Astrocyte of the cerebellum (primary cell): ENCODE measurements at places on chromosomes 2 and 18.

- DNase-seq = no peak
Observed at GRCh38 chr2:30681022-30681421, 126.2 kb downstream of the CAPN13 start.

DNA sequence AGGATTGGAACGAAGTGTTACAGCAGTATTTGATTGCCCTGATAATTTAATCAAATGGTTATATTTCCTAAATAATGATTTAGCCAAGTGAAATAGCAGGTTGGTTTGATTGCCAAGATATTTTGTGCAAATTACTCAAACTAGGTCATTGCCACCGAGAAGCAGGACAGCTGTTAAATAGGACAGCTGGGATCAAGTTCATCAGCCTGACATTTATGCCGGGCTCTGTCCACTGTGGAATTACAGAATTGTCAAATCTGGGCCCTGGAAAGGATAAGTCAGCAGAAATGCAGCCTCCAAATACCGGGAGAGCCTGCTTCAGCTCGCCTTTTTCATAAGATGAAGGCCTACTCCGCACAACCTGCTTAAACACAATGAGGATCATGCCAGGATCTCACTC is 73.9 kb upstream of the RPL31 start:
- DNase-seq = no peak

- no peak for DNase-seq
Observed at GRCh38 chr2:176188774-176189680, 559 bp downstream of the HOXD1 start.

DNA sequence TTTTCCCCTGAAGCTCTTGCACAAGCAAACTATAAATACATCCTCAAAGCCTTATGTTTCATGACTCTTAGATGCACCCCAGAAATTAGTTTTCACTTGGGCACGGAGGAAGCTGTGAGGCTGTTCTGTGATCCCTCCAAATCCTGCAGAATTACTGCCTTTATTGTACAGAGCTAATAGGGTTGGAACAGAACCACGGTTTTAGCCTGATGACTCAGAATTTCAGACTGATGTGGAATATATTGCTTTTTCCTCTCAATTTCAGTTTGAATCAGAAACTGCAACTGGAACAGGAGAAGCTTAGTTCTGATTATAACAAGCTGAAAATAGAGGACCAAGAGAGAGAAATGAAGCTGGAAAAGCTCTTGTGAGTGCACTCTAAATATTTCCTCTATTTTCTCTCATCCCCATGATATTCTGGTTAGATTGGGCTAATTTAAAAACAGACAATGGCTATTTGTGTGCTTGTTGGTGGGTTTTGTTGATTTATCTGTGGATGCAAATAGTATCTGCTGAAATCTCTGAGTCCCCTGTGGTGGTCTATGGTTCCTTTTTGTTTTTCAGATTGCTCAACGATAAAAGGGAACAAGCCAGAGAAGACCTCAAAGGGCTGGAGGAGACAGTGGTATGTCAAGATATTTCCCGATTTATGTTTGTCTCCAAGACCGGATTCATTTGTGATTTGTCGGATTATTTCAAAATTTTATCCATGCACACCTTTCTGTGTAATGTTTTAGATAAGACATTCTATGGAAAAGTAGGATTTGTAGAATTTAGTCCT is 38.2 kb upstream of the LYPD6B start:
- no peak for DNase-seq

GRCh38 chr2:128535953-128536352 is 217.3 kb upstream of the HS6ST1 start:
- DNase-seq = peak; percentile 68

- no peak for DNase-seq
Observed at GRCh38 chr2:217616936-217617335, 385.9 kb downstream of the TNS1 start.

DNA sequence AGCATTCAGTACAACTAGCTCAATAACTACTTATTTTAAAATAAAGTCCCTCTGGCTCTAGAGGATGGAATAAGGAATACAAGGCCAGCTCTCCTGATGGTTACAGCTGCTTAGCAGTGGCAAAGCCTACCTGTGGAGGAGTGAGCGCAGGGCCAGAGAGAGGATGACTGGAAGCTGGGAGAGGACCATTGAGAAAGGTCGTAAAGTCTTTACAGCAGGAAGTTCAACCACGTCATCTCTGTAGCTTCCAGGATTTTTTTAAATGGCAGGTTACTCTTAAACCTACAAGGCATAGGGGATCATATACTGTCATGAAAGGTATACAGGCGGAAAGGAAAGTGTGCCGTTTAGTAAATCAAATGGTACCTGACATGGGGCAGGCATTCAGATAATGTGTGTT is 26.3 kb downstream of the ANXA4 start:
- DNase-seq = no peak

DNA sequence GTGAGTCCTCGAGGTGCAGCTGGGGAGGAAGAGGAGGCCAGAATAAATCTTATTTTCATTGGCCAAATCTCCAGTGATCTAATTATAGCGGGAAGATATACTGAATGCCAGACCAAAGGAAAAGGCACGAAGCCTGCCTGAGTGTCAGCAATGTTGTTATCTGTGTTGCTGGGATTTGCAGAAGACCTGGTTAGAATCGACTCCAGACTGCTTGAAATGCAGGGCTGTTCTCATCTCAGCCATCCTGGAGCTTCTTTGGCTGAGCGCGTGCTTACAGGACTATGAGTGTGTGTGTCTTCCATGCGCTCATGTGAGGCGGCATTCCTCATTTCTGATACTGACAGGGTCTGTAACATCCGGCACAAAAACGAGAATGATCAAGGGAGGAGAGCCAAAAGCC is 81.2 kb downstream of the TSN start:
- DNase-seq = no peak

GRCh38 chr2:88896971-88897370 is 205.5 kb downstream of the RPIA start:
- DNase-seq = no peak

DNA sequence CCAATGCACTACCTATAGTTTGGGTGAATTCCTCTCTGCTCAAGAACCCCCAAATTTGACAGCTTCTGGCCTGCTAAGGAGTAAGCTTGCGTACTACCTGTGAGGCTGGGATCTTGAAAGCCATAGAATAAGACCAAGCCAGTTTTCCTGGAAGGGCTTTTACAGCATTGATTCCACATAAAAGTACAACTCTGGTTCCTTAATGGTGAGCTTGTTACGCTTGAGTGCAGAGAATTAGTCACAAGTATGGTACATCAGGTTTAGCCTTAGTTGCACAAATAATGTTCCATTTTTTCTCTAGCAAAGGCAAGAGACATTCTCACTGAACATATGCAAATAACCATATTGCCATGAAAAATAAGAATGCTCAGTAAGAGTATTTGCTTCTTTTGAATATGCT is 39.1 kb upstream of the STK39 start:
- DNase-seq = no peak

DNA sequence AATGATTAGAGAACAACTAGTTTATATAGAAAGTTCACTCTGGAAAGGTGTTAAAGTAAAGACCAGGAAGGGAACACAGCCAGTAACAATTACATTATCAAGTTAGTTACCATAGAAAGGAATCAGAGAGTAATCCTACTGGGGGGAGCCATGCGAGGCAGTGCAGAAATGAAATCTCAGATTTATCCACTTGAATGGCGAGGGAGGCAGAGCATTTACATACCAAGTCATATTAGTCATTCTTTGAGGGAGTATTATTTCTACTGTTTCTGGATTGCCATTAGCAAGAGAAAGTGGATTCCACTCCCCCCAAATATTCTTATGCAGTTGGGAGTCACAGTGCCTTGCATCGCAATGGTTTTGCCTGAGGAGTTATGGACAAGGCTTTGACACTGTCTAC is 472.7 kb upstream of the TRIB2 start:
- no peak for DNase-seq

DNA sequence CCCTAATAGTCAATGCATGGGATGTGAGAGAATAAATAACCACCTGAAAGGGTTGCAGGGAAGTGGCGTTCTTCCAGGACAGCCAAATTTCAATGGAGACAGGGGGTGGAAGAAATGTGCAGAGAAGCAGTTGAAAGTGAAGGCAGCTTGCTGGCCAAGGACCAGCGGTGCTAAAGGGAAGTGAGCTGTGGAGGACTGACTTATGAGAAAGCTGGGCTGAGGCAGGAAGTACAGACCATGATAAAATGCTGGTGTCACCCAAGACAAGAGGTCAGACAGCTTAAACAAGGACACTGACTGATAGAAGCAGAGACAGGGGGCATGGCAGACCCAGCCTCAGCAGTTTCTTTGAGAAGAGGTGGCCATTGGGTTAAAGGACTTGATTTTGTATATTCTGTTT is 106.7 kb downstream of the DTNB start:
- DNase-seq = no peak

DNA sequence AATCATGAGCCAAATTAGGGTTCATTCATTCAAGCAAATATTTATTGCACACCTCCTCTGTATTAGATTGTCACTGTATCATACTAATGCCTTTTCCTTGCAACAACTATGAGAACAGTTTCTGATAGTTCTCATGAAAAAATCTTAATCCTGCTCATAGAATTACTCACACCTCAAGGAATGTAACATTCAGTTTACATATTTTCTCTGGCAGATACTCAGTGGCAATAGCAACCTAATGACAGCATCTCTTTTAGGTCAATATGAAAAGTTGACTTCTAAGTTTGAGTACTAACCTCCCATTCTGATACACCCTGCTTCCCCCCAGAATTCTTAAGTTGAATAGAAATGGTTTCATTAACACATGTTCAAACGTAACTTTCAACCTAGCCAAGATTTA is 132.0 kb downstream of the VWC2L start:
- DNase-seq = peak; percentile 23

- no peak for DNase-seq
Observed at GRCh38 chr2:127592761-127593227, 53.2 kb upstream of the GPR17 start.

DNA sequence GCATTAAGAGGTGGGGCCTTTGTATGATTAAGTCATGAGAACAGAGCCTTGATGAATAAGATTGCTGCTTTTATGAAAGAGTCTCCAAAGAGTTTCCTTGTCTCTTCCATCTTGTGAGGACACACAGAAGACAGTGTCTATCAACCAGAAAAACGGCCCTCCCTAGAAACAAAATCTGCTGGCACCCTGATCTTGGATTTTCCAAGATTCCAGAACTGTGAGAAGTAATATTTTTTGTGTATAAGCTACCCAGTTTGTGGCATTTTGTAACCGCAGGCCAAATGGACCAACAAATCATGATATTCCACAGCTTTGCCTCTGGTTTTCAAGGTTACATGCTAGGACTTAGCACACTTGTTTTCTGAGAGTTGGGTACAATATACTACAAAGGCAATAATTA is 687.8 kb downstream of the TDRD15 start:
- DNase-seq = no peak

GRCh38 chr2:234702731-234703225 is 205.9 kb upstream of the ARL4C start:
- DNase-seq = no peak

GRCh38 chr2:28454016-28454930 is 41.6 kb upstream of the PLB1 start:
- no peak for DNase-seq

GRCh38 chr2:217225596-217225995 is 365.7 kb upstream of the TNP1 start:
- DNase-seq = no peak

DNA sequence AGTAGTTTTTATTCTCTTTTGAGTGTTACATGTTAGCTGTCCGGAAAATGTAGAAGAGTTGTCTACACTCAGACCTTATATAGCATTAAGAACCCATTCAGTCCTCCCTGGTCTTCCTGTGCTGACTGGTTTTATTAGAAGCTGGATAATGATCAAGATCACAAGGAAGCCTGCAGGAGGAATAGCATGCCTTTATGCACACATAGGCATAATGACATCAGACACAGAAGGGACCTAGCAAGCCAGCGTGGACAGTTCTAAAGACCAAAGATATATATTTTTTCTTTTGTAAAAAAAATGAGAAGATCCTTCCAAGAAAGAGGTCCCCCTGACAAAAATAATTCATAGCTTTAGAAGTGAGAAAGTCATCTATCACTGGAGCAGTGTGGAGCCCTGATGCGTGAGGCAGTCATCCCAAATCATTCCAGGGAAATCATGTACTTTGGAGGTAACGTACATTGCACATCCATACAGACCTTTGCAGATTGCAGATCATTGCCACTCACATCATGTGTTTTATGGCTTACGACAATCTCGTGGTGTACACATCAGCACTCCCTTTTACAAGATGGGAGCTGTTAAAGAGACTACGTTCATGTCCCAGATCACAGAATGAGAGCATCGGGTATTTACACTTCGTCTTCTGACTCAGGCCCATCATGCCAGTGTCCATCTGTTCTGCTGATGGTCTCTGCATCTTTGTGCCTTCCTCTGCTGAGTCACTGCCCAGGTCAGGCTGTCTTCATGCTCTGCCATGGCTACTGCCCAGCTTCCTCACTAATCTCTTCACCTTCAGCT is 334.0 kb downstream of the SOCS6 start:
- DNase-seq = no peak

DNA sequence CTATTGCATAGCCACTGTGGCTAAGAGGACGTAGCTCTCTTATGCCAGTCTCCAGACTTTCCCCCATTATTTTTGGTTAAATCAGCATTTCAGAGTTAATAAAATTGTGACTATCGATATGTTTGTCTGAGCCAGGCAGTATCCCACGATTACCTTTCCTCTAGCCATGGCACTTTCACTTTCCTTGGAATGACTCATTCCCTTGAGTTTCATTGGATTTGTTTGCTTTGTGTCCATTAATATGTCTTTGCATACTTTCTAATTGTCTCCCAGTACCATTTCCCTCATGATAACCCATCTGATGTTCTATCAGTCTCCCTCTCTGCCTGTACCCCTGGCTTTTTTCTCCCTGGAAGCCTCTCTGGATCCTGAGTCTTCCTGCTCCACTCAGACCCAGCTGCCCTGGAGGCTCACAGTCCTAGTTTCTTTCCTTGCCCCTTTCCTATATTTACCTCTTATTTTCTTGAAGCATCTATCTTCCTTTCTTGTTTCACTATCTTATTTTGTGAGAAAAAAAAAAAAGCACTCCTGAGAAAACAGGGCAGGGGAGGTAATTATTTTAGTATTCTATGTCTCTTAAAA is 126.1 kb downstream of the MTX2 start:
- no peak for DNase-seq

DNA sequence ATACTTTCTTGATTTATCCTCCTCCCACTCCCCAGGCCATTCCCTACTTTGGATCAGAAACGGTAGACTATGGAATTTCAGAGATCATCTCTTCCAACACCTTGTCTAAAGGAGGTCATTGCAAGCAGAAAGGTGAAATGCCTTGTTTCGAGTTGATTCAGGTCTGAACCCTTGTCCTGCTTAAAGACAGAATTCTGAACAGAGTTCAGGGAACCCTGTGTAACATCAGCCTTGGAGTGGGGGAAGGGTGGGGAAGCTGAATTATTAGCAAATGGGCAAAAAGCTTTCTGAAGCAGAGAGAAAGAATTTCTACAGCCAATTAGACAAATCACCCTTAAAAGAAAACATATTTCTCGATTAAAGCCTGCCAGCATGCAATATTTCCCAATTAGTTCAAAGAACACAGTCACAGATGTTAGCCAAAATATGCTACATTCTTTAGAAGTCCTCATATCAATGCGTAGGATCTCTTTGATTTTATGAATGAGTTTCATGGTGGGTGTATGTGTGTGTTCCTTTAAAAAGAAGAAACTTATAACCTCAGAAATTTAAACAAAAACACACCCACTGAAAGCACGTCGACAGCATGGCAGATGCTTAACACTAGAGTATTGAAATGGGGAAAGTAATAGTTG is 353.1 kb downstream of the RND3 start:
- peak; percentile 72 for DNase-seq

- no peak for DNase-seq
Observed at GRCh38 chr2:237497009-237497837, 10.2 kb downstream of the MLPH start.

- DNase-seq = peak; percentile 61
Observed at GRCh38 chr2:191386938-191387536, 141.8 kb downstream of the MYO1B start.

- DNase-seq = no peak
Observed at GRCh38 chr2:224359569-224359968, 42.3 kb downstream of the FAM124B start.
